Panc1 (cell line): ENCODE measurements at places on chromosomes 3 and 15. TPM values are rescaled to one million over a fixed set of nuclear protein-coding genes. Genes with fewer than 3 reads are reported as not detected.

GRCh38 chr15:77825546-77825945 lies 192.8 kb upstream of the LINGO1 start:
- no peak overlapping the region for H3K27ac ChIP-seq
- no peak for DNase-seq
- H3K36me3 ChIP-seq = no peaks in the 10 kb centered on the region
- no peak overlapping the region for H3K4me3 ChIP-seq
- peaks cover 8% of the 10 kb centered on the region; the same call in 1 of the 2 replicates for H3K27me3 ChIP-seq

DNA sequence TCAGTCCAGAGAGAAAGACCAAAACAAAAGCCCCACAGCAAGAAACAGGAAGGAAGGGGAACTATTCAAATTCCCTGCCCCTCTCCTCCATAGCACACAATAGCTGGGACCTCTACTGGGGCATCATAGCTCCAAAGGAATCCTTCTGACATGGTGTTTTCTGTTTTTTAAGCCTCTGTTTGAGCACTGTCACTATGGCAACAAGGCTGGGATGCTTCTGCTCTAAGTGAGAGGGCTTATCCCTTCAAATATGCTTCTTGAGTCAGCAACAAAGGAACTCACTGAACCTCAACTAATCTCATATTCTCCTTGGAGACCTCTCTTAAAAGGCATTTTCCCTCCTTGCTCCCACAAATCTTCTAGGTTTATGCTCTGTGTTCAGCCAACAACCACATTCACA lies 40.5 kb downstream of the MYLK start:
- DNase-seq = no peak
- H3K27me3 ChIP-seq = no peaks in the 10 kb centered on the region
- H3K4me3 ChIP-seq = no peak overlapping the region

GRCh38 chr15:79442911-79443310 lies 10.8 kb downstream of the MINAR1 start:
- H3K27me3 ChIP-seq = no peaks in the 10 kb centered on the region
- H3K36me3 ChIP-seq = no peaks in the 10 kb centered on the region
- H3K4me3 ChIP-seq = no peak overlapping the region
- DNase-seq = no peak

- no peak overlapping the region for H3K4me3 ChIP-seq
- H3K4me1 ChIP-seq = no peaks in the 10 kb centered on the region; the same call in 1 of the 2 replicates
- H3K27ac ChIP-seq = no peak overlapping the region
- DNase-seq = no peak
- no peaks in the 10 kb centered on the region for H3K27me3 ChIP-seq
Measured at GRCh38 chr15:64870353-64870752, 28.6 kb downstream of the PLEKHO2 start.

- no peaks in the 10 kb centered on the region for H3K36me3 ChIP-seq
- DNase-seq = no peak
- no peak overlapping the region for H3K27ac ChIP-seq
Measured at GRCh38 chr15:101540480-101541239, 51.2 kb upstream of the PCSK6 start.

GRCh38 chr15:69997161-69997485 lies 100.6 kb downstream of the TLE3 start:
- no peaks in the 10 kb centered on the region for H3K4me1 ChIP-seq
- DNase-seq = no peak
- 0 out of 2 replicates have a peak overlapping the region, but pooled peaks have one; percentile 21 for H3K27ac ChIP-seq
- no peak overlapping the region for H3K4me3 ChIP-seq

DNA sequence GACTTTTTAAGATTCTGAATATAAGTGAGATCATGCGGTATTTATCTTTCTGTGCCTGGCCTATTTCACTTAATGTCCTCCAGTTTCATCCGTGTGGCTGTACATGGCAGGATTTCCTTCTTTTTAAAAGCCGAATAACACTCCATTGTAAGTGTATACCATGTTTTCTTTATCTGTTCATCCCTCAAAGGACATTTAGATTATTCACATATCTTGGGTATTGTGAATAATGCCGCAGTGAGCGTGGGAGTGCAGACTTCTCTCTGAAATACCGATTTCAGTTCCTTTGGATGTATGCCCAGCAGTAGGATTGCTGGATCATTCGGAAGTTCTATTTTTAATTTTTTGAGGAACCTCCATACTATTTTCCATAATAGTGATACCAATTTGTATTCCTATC lies 136.1 kb downstream of the APBA2 start:
- no peak for DNase-seq
- H3K27me3 ChIP-seq = peaks cover 5% of the 10 kb centered on the region; the same call in 1 of the 2 replicates
- no peak overlapping the region for H3K27ac ChIP-seq
- H3K36me3 ChIP-seq = no peaks in the 10 kb centered on the region
- H3K4me1 ChIP-seq = no peaks in the 10 kb centered on the region

DNA sequence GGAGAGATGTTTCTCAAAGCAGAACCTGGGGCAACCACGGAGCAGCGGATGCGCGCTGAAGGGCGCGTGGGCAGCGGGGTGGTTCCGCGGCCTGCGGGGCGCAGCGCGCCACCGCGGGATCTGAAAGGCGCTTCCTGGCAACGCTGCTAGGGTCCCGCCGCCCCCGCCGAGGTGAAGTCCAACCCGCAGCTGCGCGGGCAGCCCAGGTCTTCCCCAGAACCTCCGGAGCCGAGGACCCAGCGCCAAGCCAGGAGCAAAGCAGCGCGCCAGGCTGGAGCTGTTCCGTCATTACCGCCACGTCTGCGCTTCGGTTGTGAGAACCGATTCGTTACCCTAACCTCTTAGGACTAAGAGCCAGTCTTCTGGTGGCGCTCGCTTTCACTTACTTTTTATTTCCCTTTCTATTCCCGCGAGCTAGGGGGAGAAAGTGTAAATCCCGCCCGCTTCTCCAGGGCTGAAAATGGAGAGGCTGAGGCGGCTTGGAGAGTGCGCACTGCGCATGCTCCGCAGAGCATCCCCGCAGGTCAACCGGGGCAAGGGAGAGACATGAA lies 3.2 kb upstream of the GABRG3 start:
- H3K4me3 ChIP-seq = no peak overlapping the region
- DNase-seq = no peak

DNA sequence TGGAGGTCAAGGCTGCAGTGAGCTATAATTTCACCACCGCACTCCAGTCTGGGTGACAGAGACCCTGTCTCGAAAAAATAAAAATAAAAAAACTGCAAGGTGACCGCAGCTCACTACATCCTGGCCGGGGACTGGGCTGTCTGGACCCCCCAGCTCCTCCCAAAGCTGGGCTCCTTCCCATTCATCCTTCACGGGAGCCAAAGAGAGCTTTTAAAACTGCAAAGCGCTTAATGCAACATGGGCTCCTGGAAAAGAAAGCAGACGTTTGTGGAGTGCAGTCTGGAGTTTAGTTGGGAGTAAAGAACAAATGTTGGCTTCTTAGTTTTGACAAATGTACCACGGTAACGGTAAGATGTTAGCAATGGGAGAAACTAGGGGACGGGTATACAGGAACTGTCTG lies 12.1 kb downstream of the PLXND1 start:
- H3K4me1 ChIP-seq = peaks cover 100% of the 10 kb centered on the region
- no peaks in the 10 kb centered on the region for H3K27me3 ChIP-seq
- no peaks in the 10 kb centered on the region for H3K36me3 ChIP-seq
- H3K4me3 ChIP-seq = peak overlapping the region; percentile 43
- H3K27ac ChIP-seq = peak overlapping the region; percentile 99
- no peak for DNase-seq

- no peaks in the 10 kb centered on the region for H3K4me1 ChIP-seq
- no peaks in the 10 kb centered on the region for H3K36me3 ChIP-seq
- H3K27me3 ChIP-seq = no peaks in the 10 kb centered on the region
- DNase-seq = no peak
- H3K27ac ChIP-seq = no peak overlapping the region
- H3K4me3 ChIP-seq = no peak overlapping the region
Measured at GRCh38 chr15:26298659-26299170, 435.6 kb upstream of the ATP10A start.

DNA sequence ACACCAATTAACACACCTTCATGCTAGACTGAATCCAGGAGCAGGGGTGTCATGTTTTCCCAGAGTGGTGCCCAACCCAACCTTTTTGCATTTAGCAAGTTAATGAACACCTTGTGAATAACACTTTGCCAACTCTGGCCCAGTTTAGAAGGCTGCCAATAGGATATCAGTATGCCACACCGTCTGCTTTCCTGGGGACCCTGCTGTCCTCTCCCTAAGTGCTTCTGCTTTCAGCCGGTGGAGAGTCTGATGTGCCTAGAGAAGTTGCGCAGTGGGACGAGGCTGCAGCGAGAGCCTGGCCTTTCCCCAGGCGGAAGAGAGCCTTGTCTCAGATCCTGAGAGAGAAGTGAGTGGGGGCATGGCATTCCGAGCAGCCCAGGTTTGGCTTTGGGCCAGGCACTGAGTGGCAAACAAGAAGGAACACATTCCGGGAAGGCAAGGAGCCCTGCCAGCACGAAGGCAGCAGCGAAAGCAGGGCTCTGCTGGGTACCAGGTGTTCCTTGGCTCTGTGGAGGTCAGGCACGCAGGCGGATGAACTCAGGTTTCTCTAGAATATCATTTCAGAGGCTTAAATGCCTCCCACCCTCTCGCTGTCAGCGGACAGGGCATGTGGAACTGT lies 36.9 kb downstream of the SENP8 start:
- no peak for DNase-seq
- H3K36me3 ChIP-seq = no peaks in the 10 kb centered on the region
- no peaks in the 10 kb centered on the region for H3K27me3 ChIP-seq
- peak overlapping the region; percentile 45 for H3K4me3 ChIP-seq
- H3K27ac ChIP-seq = peak overlapping the region; percentile 32; the same call in 1 of the 2 replicates
- H3K4me1 ChIP-seq = peaks cover 8% of the 10 kb centered on the region

DNA sequence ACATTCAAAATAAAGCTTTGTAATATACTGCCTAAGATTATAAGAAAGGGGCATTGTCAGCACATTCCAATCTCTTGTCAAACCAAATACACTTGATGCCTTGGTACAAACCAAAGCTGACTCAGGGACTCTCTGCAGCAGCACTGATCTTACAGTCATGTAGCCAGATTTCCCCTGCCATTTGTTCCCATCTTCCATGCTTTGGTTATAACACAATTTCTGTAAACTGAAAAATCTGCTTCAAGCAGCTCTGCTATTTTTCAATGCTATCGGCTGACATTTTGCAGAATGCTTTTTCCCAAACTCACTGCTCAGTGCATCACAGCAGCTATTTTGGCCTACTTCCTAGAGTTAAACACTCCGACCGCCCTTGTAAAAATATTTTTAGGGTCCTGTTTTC lies 18.2 kb downstream of the PLOD2 start:
- H3K27ac ChIP-seq = no peak overlapping the region
- no peak overlapping the region for H3K4me3 ChIP-seq
- peaks cover 13% of the 10 kb centered on the region; the same call in 1 of the 2 replicates for H3K4me1 ChIP-seq
- no peaks in the 10 kb centered on the region for H3K36me3 ChIP-seq
- H3K27me3 ChIP-seq = no peaks in the 10 kb centered on the region
- no peak for DNase-seq

DNA sequence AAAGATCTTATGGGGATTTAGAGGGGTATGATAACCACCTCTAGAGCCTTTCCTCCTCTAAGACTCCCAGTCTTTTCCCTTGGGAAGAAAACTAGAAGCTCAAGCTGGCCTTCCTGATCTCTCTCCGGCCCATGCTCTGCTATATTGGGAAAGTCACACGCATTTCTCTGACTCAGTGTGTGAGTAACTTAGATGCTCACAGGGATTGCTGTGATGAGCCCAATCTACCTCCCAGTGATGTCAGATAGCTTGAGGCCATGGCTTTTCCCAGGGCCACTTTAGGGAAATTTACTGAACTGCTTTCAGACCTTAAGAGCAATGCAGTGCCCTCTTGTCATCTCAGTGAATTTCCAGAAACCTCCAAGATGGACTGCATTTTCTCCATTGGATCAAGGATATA lies 8.6 kb upstream of the ST8SIA2 start:
- H3K27ac ChIP-seq = no peak overlapping the region
- H3K36me3 ChIP-seq = no peaks in the 10 kb centered on the region
- no peak for DNase-seq

DNA sequence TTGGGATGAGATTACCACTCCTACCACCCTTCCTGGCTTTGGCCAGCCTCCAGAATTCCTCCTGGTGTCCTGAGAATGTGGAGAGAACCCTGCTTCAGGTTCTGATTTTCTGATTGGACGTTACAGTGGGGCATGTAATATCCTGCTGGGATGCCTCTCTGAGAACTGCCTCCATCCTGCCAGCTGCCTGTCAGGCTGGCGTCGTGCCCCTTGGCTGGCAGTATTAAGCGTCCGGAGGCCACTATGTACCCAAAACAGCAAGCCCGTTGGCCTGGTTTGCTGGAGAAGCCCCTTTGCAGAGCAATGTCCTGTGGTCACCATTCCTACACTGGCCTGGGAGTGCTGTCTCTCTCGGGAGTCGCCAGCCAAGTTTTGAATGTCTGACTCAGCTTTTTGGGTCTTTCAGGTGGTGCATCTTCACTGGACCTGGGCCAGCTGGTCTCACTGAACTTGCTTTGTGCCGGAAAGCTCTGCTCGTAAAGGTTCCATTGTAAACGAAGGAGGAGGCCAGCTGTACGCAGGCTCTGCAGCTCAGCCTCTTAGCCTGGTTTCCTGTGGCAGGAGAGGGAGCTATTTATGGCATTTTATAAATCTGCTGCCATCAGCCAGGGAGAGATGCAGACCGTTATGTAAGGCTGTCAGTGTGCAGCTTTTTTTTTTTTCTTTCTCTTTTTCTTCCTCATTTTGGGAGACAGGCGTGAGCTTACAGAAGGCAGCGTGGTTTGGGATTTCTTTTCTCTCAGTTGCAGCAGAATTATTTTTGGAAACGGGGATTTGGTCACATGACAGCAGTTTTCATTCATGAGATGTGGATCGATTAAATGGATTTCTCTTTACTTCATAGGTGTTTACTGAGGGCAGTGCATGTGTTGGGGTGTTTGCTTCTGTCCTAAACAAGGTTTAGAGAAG lies 19.0 kb upstream of the TRAK1 start:
- peak overlapping the region; percentile 91 for H3K27ac ChIP-seq
- H3K36me3 ChIP-seq = no peaks in the 10 kb centered on the region
- H3K27me3 ChIP-seq = no peaks in the 10 kb centered on the region
- peaks cover 48% of the 10 kb centered on the region for H3K4me1 ChIP-seq
- no peak for DNase-seq

The CHRNA5 gene
- total RNA-seq = 52.4 TPM

The PCOLCE2 gene
- total RNA-seq = 14.6 TPM

The GOLGA6L9 gene
- 5.8 TPM for total RNA-seq

The ANKRD63 gene
- total RNA-seq = 0.72 TPM

The ZNF501 gene
- 0.15 TPM for total RNA-seq

The RETNLB gene
- not detected for total RNA-seq

The SNTN gene
- not detected for total RNA-seq

The ESYT3 gene
- total RNA-seq = 2.6 TPM

The LRRC31 gene
- not detected for total RNA-seq
